ENCODE measurements at places on chromosomes 1 and 21. TPM values are rescaled to one million over a fixed set of nuclear protein-coding genes. Genes with fewer than 3 reads are reported as not detected.

F3 gene
- total RNA-seq = not detected

REN gene
- not detected for total RNA-seq

GRCh38 chr1:206896261-206896660, 982 bp upstream of the IL24 start:
- H3K4me1 ChIP-seq = peaks cover 6% of the 10 kb centered on the region
- no peak overlapping the region for H3K4me3 ChIP-seq
- H3K36me3 ChIP-seq = no peaks in the 10 kb centered on the region
- DNase-seq = peak; percentile 8

DNA sequence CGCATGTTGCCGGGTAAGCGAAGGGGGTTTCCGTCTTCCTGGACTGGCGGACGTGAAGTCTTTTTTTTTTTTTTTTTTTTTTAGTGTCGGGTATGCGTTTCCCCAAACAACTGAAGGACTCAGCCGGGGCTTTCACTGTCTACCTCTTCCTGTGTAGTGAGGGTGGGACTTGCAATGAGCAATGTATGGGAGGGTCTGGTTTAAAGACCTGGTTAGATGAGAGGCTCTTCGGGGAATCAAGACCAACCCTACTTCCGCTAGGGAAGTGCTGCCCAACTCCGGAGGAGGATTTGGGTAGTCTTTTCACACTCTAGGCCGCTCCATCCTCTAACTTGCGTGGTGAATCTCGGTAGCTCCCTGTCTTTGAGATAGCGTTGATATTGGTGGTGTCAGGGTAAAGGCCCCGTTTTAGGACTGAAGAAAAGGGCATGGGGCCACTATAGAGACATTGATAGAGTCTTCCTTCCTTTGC, 754 bp downstream of the PRRC2C start:
- no peaks in the 10 kb centered on the region for H3K27me3 ChIP-seq
- peak overlapping the region; percentile 90 for H3K4me3 ChIP-seq

DNA sequence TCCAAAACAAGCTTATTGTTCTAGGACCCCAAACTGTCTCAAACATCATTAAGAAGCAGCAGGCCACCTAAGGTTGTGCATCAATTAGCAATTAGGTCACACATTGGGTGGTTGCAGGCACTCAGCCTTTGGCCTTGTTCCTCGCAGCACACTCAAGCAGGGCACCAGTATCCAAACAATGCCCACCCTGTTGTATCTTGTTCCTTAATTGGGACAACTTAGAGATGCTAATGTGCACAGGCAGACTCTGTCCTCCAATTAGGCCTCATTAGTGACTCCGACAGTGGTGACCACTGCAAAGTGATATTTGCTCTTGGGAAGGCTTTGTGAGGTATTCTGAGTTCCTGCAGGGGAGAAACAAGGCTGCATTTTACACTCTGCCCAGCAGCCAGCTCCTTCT, 515.1 kb upstream of the PTBP2 start:
- DNase-seq = no peak
- H3K4me3 ChIP-seq = no peak overlapping the region
- no peaks in the 10 kb centered on the region for H3K36me3 ChIP-seq
- H3K27ac ChIP-seq = no peak overlapping the region

GRCh38 chr1:235105051-235106043, 23.3 kb downstream of the TOMM20 start:
- H3K4me1 ChIP-seq = peaks cover 46% of the 10 kb centered on the region
- no peaks in the 10 kb centered on the region for H3K27me3 ChIP-seq
- peak overlapping the region; percentile 79 for H3K27ac ChIP-seq

ECM1 gene
- 0.78 TPM for total RNA-seq

- no peak for DNase-seq
- H3K36me3 ChIP-seq = no peaks in the 10 kb centered on the region
Measured at GRCh38 chr1:74592580-74593355, 80.4 kb upstream of the LRRC53 start.

GRCh38 chr1:19477284-19478249, 7.8 kb downstream of the CAPZB start:
- peaks cover 95% of the 10 kb centered on the region for H3K4me1 ChIP-seq
- DNase-seq = peak; percentile 81
- peak overlapping the region; percentile 95 for H3K27ac ChIP-seq
- H3K27me3 ChIP-seq = no peaks in the 10 kb centered on the region
- H3K4me3 ChIP-seq = peak overlapping the region; percentile 73

DNA sequence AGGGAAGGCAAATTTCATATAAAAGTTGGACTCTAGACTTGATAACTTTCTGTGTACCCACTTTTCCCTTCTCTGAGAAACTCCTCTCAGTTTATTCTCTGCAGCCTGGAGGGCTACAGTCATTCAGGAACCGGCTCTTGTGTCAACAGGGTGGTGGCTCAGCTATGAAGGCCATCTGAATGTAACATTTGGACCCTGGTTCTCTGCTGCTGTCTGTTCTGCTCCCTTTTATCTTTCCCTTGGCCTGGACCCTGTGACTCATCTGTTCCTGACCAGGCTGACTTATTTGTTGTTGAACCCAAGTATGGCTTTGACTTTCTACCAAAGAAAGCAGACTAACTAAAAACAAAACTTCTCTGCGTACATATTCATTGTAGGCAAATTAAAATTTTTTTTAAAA, 75.4 kb downstream of the CENPF start:
- peaks cover 7% of the 10 kb centered on the region for H3K36me3 ChIP-seq
- no peak overlapping the region for H3K27ac ChIP-seq
- H3K4me3 ChIP-seq = no peak overlapping the region
- no peaks in the 10 kb centered on the region for H3K4me1 ChIP-seq
- DNase-seq = no peak

- DNase-seq = peak; percentile 19
- H3K36me3 ChIP-seq = no peaks in the 10 kb centered on the region
- H3K4me1 ChIP-seq = peaks cover 18% of the 10 kb centered on the region
- no peak overlapping the region for H3K4me3 ChIP-seq
Measured at GRCh38 chr1:228010921-228011320, 4.1 kb downstream of the WNT3A start.

Measured in activated CD8-positive, alpha-beta T cell treated with anti-CD3 and anti-CD28 coated beads, Interleukin-2, amount 10 ng/mL, durations not matched to agents 7 days and 5 days (primary cell).